ENCODE measurements at places on chromosomes 3 and 15. TPM values are rescaled to one million over a fixed set of nuclear protein-coding genes. Genes with fewer than 3 reads are reported as not detected.
A peak's percentile ranks its signal among the peaks of the same experiment; 100 is the strongest.

- no peak for DNase-seq
- H3K27ac ChIP-seq = peak overlapping the region; percentile 9
Measured at GRCh38 chr3:156680243-156680914, 6.0 kb downstream of the TIPARP start.

GRCh38 chr15:78320183-78320582, 20.0 kb upstream of the CRABP1 start:
- H3K27ac ChIP-seq = no peak overlapping the region
- H3K4me3 ChIP-seq = no peak overlapping the region
- no peaks in the 10 kb centered on the region for H3K36me3 ChIP-seq
- H3K27me3 ChIP-seq = no peaks in the 10 kb centered on the region
- no peak for DNase-seq
- H3K4me1 ChIP-seq = no peaks in the 10 kb centered on the region

- no peak overlapping the region for H3K27ac ChIP-seq
- H3K4me3 ChIP-seq = no peak overlapping the region
- no peaks in the 10 kb centered on the region for H3K36me3 ChIP-seq
- peaks cover 11% of the 10 kb centered on the region for H3K27me3 ChIP-seq
- DNase-seq = no peak
Measured at GRCh38 chr3:197598404-197598980, 42.7 kb upstream of the BDH1 start.

DNA sequence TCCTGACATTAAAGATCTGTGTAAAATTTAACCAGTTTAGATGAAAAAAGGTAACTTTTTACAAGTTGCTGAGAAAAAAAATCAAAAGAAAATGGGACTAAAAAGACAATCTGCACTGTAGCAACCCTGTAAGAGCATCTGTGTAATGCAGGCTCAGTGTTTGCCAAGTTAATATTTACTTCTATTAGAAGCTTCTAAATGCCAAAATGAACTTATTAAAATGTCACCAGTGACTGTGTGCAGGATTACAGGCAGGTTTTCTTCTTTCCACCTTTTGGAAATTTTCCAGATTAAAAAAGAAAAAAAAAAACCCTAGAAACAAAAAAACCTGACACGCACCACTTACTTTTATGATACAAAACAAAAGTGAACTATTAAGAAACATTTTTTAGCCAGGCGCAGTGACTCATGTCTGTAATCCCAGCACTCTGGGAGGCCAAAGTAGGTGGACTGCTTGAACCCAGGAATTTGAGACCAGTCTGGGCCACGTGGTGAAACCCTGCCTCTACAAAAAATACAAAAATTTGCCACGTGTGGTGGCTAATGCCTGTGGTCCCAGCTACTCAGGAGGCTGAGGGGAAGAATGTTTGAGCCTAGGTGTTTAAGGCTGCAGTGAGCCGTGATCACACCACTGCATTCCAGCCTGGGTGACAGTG, 87.2 kb downstream of the TJP1 start:
- peaks cover 21% of the 10 kb centered on the region for H3K4me1 ChIP-seq
- H3K36me3 ChIP-seq = no peaks in the 10 kb centered on the region
- no peak overlapping the region for H3K27ac ChIP-seq
- no peak overlapping the region for H3K4me3 ChIP-seq
- no peak for DNase-seq

- peaks cover 15% of the 10 kb centered on the region for H3K27me3 ChIP-seq
- no peak overlapping the region for H3K4me3 ChIP-seq
- H3K4me1 ChIP-seq = peaks cover 4% of the 10 kb centered on the region
- H3K36me3 ChIP-seq = no peaks in the 10 kb centered on the region
- no peak for DNase-seq
- H3K27ac ChIP-seq = no peak overlapping the region
Measured at GRCh38 chr3:5298453-5298852, 110.9 kb downstream of the EDEM1 start.

DNA sequence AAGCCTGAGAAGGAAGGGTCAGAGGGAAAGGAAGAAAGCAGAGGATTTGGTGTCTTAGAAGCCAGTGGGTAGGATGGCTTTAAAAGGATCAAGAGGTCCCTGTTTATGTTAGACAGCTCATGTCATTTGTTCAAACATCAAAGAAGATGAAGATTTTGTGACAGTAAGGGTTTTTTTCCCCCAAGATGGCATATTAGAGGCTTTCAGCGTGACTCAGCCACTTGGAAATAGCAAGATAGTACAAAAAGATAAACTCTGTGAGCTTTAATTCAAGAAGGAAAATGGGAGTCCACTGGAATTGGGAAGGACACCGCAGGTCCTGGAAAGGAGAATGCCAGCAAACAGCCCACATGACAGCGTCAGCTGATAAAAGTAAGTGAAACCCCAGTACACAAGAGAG, 467.1 kb upstream of the THBS1 start:
- no peak for DNase-seq
- H3K4me1 ChIP-seq = no peaks in the 10 kb centered on the region
- peaks cover 1% of the 10 kb centered on the region for H3K36me3 ChIP-seq
- no peak overlapping the region for H3K4me3 ChIP-seq

- no peak for DNase-seq
- no peak overlapping the region for H3K27ac ChIP-seq
- H3K4me1 ChIP-seq = peaks cover 19% of the 10 kb centered on the region
- H3K36me3 ChIP-seq = peaks cover 1% of the 10 kb centered on the region
- peaks cover 25% of the 10 kb centered on the region for H3K27me3 ChIP-seq
- no peak overlapping the region for H3K4me3 ChIP-seq
Measured at GRCh38 chr3:112083239-112083638, 3.0 kb upstream of the C3orf52 start.

DNA sequence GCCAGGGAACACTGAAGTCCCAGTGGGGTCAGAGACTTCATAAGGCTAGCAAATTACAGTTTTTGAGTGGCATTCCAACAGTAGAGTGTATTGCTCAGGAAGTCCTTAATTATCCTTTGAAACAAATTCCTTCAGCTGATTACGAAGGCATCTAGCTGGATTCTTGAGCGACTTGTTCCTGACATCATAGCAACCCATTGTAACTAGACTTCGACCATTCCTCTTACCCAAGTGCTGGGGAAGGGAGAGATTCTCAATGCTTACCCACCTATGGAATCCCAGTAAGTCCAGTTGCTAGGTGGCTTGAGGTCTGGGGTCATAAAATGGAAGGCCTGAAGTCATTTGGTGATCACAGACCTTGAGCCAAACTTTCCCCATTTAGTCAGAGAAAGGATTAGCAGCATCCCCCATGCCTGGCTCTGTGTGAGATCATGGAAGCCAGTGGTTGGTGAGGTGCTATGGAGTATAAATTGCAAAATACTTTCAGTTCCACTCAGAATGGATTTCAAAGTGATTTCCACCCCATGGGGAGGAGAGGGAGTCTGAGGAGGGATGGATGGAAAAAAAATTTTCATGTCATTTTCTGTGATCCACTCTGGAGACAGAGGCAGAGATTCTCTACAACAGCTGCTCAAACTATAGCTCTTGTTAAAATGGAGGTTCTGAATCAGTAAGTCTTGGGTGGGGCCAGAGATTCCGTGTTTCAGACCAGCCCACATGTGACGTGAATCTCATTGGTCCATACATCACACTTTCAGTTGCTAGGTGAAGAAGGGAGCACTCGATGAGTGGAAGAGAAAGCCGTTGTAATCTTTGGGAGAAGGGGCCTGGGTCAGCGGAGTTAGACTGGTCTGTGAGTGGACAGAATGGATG, 45.7 kb downstream of the CD86 start:
- H3K36me3 ChIP-seq = peaks cover 9% of the 10 kb centered on the region
- peak; percentile 87 for DNase-seq
- peak overlapping the region; percentile 64 for H3K4me3 ChIP-seq
- H3K27ac ChIP-seq = no peak overlapping the region
- H3K4me1 ChIP-seq = peaks cover 32% of the 10 kb centered on the region
- H3K27me3 ChIP-seq = no peaks in the 10 kb centered on the region

GRCh38 chr15:78247911-78248310, 13.5 kb upstream of the ACSBG1 start:
- no peaks in the 10 kb centered on the region for H3K4me1 ChIP-seq
- no peak for DNase-seq
- H3K4me3 ChIP-seq = no peak overlapping the region
- peaks cover 3% of the 10 kb centered on the region for H3K27me3 ChIP-seq
- no peaks in the 10 kb centered on the region for H3K36me3 ChIP-seq
- H3K27ac ChIP-seq = no peak overlapping the region

DNA sequence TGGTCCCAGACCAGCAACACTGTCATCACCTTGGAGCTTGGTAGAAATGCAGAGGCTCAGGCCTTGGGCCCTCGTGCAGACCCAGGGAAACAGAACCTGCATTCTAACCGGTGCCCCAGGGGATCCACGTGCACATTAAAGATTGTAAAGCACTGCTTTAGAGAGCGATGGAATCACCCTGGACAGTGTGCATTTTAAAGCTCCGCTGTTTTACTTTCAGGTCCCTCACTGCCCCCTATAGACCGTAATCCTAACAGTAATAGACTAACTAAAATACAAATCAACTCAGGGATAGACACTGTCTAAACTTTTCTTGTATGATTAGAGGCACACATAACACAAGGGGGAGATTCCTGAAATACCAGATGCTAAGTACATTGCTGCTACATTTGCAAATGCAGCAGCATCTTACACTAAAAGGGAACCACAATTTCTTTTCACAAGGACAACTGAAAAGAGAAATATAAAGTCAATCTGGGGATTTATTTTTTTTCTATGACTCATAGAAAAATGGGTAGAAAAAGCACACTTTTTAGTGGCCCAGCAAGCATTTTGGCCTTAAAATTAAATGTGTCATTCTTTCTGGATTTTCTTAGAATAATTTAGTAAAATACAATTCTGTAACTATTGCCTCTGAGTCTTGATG, 10.5 kb upstream of the SH3GL3 start:
- peaks cover 3% of the 10 kb centered on the region for H3K27me3 ChIP-seq
- no peak for DNase-seq
- no peak overlapping the region for H3K4me3 ChIP-seq
- H3K27ac ChIP-seq = no peak overlapping the region
- no peaks in the 10 kb centered on the region for H3K4me1 ChIP-seq

DNA sequence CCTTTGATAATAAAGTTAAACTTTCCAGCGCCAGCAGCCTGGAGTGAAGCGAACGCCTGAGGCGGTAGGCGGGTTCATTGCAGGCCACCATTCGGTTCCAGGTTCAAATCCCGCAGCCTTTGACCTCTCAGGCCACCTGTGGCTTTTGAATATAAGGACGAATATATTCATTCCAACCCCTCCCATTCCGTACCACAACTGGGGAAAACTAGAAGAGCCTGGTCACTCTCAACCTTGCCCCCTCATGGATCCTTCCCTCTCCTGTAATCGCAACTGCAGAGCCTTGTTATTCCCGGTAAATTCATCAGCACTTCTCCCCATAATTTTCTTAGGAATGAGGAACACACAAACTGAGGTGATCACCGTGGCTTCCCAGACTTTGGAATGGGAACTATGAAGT, 35.2 kb downstream of the ZIC4 start:
- H3K27ac ChIP-seq = no peak overlapping the region
- H3K27me3 ChIP-seq = peaks cover 65% of the 10 kb centered on the region
- H3K4me3 ChIP-seq = no peak overlapping the region
- H3K36me3 ChIP-seq = no peaks in the 10 kb centered on the region
- DNase-seq = no peak
- no peaks in the 10 kb centered on the region for H3K4me1 ChIP-seq

DNA sequence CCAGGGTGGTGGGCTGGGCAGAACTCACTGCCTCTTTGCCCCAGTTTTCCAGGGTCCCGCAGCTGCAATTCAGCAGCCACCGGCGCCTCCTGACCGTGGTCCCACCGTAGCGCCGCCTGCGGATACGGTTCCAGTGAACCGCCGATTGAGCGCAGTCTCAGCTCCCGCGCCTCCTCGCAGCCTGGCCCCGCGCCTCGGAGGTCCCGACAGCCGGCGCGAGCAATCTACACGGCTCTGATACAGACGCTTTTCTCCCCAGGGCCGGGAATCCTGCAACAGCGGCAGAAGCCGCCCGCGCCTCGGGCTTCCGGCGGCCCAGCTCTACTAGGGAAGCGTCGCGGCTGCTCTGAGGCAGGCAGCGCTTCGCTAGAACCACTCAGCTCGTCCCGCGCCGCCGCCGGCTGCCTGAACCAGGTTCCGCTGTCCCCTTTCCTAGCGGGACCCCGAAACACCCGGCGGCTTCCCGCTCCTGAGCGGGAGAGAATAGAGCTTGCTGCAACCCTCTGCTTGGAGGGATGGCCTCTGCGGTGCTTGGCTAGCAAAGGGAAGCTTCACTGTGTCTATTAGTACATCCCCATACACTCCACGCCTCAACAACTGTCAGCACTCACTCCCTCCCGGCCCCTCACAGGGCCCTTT, 3.1 kb downstream of the FOXL2NB start:
- DNase-seq = no peak
- H3K4me1 ChIP-seq = peaks cover 16% of the 10 kb centered on the region
- peaks cover 69% of the 10 kb centered on the region for H3K27me3 ChIP-seq
- peaks cover 1% of the 10 kb centered on the region for H3K36me3 ChIP-seq
- no peak overlapping the region for H3K27ac ChIP-seq

DNA sequence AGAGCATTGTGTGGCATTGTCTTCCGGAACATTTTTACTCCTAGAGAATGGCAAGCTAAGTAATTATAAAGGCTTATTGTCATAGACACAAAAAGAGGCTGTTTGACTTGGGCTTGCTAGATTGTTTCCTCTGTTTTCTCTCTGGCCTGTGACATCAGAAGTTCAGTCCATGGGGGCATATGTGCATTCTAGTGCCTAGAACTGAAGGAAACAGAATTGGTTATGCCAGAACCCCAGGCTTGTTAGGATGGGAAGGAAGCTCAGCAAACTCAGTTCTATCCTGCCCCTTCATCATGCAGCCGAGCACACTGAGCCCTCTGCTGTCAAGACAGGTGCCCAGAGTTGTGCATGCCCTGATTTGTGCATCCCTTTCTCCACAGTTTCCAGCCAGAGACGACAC, 131.3 kb downstream of the PDE8A start:
- DNase-seq = no peak
- H3K4me3 ChIP-seq = no peak overlapping the region
- H3K27ac ChIP-seq = no peak overlapping the region
- peaks cover 17% of the 10 kb centered on the region for H3K36me3 ChIP-seq
- H3K4me1 ChIP-seq = peaks cover 6% of the 10 kb centered on the region

DNA sequence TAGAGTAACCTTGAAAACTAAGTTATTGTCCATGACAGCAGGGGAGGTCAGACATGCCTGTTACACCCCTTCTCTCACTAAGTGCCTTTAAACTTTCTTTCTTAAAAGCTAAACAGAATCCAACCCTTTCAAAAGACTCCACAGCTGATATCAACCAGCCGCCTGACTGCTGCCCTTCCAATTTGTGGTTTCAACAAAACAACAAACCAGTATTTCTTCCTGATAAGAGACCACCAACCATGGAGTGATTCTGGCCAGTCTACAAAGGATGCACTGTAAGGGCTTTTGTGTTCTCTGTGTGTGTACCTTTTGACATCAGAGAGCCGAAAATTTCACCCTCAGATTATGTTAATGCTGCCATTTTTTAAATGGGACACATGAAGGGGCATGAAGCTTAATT, 1204.2 kb downstream of the ROBO2 start:
- H3K4me1 ChIP-seq = no peaks in the 10 kb centered on the region
- H3K36me3 ChIP-seq = no peaks in the 10 kb centered on the region

- no peaks in the 10 kb centered on the region for H3K27me3 ChIP-seq
- H3K27ac ChIP-seq = no peak overlapping the region
- H3K36me3 ChIP-seq = no peaks in the 10 kb centered on the region
- no peak overlapping the region for H3K4me3 ChIP-seq
Measured at GRCh38 chr3:140568842-140569520, 108.9 kb upstream of the TRIM42 start.

Gene GPR62
- not detected for total RNA-seq

Gene RHO
- total RNA-seq = not detected

Gene AADAC
- total RNA-seq = not detected

Gene C3orf22
- total RNA-seq = not detected

Gene RYR3
- not detected for total RNA-seq

Gene GPR156
- total RNA-seq = not detected

Gene ARL6IP5
- total RNA-seq = 203 TPM

Gene PRSS50
- not detected for total RNA-seq

Gene LDHAL6B
- not detected for total RNA-seq

Gene GUCA1C
- total RNA-seq = not detected

Gene KBTBD8
- total RNA-seq = 10.4 TPM

Gene CLDN18
- not detected for total RNA-seq
